ENCODE measurements at places on chromosomes 5 and 9.

DNA sequence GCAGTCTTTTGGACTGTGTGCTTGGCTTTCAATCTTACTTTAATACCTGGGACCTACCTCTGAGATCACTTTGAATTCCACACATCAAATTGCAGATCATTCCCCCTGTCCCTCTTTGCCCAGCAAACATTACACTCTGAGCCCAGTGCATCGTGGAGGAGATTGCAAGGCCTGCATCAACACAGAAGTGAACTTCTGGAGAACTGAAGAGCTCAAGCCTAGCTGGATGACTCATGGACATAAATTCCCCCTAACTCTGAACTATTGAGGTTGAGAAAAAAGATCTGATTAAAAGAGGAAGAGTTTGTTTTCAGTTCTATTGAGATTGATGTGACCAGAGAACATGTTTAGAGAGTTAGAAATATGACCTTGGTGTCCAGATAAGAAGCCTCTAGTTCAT is 316.0 kb upstream of the DMAC1 start:
- DNase-seq, result no peak

- DNase-seq, result no peak
These were observed 232.4 kb upstream of the GAS1 start for GRCh38 chr9:87179553-87180340.

DNA sequence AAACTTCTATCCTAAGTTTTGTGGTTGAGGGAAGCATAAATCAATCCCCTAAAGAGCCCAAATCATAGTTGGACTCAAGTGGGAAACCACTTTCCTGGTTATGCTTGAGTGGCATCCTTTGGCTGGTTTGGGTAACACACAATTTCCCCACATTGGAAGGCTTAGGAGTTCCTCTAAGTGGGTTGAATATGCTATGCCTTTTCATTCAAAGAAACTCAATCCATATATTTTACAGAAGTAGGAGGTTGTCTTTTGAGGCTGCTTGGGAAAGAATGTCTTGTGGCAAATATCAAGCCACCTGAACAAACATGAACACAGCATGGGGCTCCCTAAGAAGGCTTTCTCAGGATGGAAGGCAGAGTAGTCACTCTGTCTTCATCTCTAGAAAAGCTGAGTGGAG is 121.1 kb downstream of the SPATA31D1 start:
- no peak for DNase-seq

- no peak for DNase-seq
These were observed 64.4 kb downstream of the NUDT12 start for GRCh38 chr5:103498211-103498610.

DNA sequence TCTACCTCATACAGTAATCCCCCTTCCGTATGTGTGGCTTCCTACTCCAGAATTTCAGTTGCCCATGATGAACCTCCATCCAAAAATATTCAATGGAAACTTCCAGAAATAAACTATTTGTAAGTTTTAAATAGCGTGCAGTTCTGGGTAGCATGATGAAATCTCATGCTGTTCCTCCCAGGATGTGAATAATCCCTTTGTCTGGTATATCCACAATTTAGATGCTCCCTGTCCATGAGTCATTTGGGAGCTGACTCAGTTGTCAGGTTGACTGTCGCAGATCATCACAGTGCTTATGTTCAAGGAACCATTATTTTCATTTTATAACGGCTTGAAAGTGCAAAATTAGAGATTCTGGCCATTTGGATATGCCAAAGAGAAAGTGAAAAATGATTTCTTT is 290.1 kb upstream of the CDH9 start:
- DNase-seq, result no peak

- no peak for DNase-seq
These were observed 330.8 kb downstream of the KDM4C start for GRCh38 chr9:7088611-7089010.

DNA sequence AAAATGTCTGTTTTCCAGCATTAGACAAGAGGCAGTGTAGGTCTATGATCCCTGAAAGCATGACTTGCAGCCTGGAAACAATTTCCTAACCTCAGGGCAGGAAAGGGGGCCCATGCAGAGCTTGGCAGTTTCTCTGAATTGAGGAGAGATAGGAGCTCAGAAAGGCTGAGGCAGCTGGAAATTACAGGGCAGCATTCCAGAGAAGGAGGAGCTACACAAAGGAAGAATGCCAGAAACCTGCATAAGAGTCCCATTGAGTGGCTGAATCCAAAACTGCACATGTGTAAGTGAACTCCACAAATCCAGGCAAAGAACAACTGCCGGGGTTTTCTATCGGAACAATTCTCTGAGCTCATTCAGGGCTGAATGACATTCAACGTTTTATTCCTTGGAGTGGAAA is 346.8 kb downstream of the PIK3R1 start:
- no peak for DNase-seq

GRCh38 chr9:2377117-2377516 is 244.5 kb upstream of the VLDLR start:
- DNase-seq, result no peak

DNA sequence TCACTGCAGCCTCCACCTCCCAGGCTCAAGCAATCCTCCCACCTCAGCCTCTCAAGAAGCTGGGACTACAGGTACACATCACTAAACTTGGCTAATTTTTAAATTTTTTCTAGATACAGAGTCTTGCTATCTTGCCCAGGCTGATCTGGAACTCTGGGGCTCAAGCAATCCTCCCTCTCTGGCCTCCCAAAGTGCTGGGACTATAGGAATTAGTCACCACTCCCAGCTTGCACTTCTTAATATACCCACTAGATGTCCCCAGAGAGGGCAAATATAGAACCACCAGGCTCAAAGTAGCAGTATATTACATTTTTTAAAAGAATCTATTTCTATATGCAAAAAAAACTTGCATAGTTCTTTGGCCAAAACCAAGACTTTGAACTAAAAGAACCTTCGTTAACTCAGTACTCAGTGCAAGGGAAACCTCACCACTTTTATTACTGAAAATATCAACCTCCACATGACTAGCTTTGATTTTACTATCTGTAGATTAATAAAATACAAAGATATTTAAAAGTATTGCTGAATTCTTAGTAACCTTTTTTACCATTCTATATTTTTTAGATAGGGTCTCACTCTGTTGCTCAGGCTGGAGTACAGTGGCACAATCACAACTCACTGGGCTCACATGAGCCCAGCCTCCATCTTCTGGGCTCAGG is 25.8 kb upstream of the HSD17B3 start:
- peak; percentile 44 for DNase-seq

DNA sequence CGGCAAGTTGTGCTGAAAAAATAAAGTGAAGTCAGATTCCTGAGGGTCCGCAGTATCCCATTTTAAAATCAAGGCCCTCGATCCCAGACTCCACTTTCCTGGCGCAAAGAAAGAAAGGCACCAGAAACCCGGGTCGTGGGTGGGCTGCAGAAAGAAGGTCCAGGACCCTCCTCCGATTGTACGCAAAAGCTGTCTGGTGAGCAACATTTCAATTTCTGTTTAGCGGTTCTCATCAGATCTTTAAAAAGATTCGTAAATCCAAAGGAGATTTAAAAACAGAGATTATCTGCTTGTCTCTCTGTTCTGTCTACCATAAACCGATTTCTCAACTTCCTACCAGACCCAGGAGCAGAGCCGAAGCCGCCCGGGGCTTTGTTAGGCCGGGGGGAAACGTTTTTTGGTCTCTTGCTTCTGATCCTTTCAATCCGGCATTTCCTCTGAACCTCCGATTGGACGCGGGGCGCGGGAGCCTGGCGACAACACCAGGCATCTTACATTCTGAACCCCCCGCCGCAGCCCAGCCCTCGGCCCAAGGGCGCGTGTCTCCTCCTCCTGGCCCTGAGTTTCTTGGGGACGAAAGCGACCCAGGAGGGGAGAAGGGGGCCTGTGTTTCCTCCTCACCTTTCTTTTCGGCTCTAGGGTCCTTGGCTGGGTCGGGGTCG is 746 bp downstream of the NKX2-5 start:
- DNase-seq, result no peak

- no peak for DNase-seq
These were observed 81.1 kb upstream of the SLC12A2 start for GRCh38 chr5:128002425-128002824.

DNA sequence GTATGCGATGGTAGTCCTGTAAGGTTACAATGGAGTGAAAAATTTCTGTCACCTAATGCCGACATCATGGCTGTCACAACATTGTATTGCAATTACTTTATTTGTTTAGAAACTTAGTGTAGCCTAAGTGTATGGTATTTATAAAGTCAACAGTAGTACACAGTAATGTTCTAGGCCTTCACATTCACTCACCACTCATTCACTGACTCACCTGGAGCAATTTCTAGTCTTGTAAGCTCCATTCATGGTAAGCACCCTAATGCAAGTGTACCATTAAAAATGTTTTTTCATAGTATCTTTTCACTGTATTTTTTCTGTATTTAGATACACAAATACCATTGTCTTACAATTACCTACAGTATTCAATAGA is 58.5 kb downstream of the ATP10B start:
- DNase-seq, result no peak

DNA sequence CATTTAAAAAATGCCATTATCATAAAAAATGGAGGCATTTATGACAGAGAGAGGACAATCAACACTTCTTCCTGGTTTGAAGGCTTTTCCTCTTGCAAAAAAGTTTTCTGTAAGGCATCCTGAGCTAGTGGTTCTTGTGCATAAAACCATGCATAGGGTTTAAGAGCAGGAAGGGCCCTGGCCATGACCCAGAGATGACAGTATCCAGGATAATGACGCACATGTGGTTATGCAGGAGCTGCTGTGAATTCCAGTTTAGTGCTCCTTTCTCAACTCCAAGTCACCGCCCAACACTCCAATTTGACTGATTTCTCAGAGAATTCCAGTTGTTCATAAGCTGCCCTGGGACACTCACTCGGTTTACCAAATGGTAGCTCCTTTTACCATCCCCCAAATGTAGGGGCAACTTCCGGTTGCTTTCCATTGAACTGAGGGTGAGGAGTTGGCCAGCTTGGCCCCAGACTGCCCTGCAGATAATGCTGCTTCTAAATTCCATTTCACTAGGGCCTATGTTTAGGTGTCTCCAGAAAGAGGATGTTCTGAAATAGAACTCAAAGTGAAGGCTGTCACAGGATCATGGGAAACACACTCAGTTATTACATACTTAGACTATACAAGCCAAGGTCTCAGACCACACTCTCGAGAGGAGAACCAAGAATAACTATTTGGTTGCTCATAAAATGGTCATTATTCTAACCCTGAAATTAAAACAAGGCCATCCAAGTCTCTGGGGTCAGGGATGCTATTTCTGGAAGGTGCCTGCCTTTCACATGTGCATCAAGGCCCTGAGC is 179.1 kb downstream of the SLIT3 start:
- DNase-seq, result no peak

DNA sequence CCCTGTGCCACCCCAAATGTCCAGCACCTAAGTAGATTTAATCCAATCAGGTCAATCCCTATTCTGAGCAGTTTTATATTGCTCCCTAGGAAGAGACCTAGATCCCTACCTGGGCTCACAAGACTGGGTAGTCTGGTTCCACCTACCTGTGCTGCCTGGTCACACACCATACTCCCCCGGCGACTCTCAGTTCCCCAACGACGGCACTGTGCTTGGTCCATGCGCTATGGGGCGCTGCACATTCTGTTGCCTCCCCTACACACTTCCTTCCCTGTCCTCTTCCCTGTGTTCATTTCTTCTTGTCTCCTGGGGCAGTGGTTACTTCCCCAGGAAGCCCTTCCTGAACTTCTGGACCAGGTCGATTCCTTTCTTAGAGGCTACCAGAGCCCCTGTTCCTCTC is 109.9 kb upstream of the IL12B start:
- no peak for DNase-seq

DNA sequence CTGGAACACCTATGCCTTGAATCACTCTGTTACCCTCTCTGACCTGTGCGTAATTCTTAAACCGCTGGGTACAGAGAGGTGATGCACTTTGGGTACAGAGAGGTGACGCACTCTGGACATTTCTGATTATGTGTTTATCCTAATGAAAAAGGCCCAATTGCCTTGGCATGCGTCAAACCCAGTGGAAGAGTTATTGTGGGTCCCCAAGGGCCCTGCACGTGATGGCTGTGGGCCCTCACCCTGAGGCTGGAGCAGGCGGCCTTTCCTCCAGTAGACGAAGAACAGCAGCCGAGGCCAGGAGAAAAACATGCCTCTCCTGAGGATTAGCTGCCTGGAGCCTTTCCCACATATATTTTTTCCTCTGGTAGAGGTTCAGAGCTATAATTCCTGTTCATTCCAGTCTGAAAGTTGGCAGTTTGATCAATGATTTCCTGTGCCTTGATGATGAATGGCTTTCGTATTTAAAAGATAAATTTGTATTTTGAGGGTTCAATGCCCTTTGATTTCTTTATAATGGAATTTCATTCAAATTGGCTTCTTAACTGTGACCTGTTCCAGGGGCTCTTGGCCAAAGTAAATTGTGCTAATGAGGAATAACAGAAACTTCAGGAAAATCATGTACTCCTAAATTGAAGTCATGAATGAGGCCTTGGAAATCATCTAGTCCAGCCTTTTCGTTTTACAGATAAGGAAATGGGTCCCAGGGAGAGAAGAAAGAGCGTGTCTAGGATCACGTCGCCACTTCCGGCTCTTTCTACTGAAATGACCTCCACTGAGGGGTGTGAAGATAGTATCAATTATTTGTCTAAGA is 22.8 kb downstream of the ACER2 start:
- DNase-seq, result no peak

GRCh38 chr5:77645158-77645994 is 6.9 kb upstream of the OTP start:
- DNase-seq, result peak; percentile 22

DNA sequence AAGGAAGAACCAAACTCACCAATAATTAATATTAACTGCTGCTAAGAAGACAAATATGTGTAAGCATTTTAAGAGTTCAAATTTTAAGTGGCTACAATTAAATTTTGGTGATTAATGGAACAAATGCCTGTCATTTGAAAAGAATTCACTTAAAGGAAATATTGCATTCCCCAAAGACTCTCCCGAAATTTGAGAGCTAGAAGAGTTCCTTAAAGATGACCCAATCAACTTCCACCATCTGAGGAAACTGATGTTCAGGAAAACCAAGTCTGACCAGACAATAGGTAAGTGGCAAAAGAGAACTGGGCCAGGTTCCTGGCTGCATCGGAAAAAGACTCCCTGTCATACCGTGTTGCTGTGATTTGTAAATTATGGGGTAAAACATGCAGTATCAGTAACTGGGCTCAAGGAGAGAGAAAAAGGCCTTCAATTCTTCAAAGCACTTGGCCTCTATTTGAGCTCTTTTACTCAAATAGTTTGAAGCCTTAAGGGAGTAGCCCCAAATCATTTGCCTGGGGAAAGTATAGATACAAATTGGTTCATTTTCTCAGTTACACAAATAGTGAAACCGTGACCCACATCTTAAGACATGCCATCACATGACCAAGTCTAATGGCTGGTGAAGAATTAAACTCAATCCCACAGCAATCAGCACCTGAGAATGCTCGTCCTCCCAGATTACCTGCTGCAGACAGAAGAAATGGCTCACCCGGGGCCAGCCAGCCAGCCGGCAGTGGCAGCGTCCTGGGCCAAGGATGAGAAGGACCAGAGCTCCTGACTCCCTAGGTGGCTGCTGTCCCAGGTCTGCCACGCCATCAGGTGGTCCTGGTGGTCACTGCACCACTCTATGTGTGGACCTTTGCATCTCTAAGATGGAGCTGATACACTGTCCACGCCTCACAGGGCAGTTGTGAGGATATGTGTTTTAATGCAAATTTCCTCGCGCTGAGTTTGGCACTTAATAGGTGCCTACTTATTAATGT is 162.9 kb downstream of the TTLL11 start:
- peak; percentile 40 for DNase-seq
